ENCODE measurements at places on chromosomes 7 and 10.

GRCh38 chr7:2260820-2261219 lies 18.8 kb downstream of the NUDT1 start:
- DNase-seq, result no peak

GRCh38 chr10:93030409-93030808 lies 30.2 kb upstream of the CYP26C1 start:
- DNase-seq, result no peak

DNA sequence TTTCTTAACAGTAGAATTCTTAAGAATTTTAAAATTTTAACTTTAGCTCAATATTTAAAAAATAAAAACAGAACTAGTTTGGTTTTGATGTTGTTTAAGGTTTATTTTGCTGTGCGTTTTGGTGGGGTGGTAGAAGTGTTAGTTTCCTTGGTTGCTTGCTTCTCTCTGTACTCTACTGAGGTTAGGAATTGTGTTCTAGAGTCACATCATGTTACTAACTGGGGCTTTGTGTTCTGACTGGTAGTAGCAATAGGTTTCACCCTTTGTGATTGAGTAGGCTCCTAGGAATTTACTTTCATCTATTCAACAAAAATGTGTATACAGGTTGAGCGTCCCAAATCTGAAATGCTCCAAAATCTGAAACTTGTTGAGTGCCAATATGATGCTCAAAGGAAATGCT lies 99.5 kb downstream of the ZEB1 start:
- DNase-seq, result no peak

DNA sequence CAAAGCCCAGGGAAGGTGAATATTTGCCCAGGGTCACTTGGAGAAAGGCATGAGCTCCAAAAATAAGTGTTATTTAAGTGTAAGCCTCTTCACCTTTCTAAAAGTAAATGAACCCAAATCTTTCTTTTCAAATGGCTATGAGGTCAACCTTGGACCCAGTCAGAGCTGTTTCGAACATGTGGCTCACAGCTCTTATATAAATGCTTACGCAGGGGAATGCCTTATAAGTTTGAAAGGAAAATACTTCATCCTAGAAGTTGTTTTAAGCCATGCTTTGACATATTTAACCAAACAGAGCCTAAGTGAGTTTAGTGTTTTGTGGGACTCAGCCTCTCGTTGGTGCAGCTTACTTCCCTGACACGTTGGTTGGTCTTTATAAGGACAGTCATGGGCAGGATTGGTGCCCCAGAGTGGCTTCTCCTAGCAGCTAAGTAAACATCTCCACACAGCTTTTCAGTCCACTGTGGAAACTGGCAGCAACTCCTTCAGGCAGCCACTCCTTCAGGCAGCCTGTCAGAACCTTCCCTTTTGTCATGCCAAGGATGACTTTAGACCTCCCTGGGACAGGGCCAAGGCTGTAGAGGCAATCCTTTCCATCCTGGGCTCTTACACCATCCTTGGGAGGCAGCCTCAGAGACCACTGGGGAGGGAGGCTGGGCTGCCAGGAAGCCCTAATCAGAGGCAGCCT lies 43.6 kb downstream of the MINDY4 start:
- DNase-seq, result no peak

DNA sequence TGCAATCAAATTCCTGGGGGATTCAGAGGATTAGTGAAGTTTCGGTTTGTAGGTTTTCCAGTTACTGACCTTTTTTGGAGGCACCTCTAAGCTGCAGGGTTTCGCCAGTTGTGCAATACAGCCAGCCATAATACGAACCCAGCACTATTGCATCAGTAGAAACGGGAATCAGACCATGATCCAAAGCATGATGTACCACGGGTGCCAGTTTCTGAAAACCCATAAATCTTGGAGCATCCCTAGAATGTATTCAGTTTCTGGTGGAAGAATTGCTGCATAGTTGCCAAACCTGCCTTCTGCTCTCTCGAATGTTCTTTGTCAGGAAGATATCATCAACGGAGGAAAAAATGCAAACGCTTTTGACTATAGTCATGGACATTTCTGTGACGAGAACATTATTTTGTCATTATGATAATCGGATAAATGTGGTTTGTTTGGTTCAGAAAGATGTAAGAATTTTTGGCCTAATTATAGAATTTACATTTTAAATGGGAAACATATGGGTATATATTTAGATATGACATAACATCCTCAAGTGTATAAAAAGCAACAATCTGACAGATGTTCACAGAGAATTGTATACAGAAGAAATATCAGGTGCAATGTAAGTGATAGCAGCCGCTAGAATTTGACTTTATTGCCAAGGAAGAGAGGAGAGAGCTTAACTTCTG lies 186.2 kb upstream of the PRKCQ start:
- DNase-seq, result no peak

GRCh38 chr10:23516530-23516929 lies 77.7 kb downstream of the OTUD1 start:
- DNase-seq, result no peak

DNA sequence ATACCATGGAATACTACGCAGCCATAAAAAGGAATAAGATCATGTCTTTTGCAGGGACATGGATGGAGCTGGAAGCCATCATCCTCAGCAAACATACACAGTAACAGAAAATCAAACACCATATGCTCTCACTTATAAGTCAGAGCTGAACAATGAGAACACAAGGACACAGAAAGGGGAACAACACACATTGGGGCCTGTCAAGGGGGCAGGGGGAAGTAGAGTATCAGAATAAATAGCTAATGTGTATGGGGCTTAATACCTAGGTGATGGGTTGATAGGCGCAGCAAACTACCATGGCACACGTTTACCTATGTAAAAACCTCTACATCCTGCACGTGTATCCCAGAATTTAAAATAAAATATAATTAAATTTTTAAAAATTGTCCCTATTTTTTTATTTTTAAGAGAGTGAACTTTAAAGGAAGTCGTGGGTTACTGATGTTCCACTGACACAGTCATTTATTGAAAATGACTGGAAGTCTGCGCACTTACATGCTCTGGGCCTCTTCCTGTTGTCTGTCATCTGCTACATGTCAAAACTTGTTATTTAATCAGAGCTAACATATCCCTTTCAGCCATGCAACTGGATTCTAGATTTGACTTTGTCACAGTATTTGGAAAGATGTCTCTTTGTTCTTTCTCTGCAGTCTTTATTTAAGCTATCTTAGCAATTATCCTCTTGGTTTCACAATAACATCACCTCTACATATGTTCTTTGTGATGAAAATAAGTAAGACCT lies 73.7 kb upstream of the ABCB5 start:
- no peak for DNase-seq
